ENCODE measurements at places on chromosomes 1 and 21.
A peak's percentile ranks its signal among the peaks of the same experiment; 100 is the strongest.

- DNase-seq: peak; percentile 82
Measured at GRCh38 chr21:43609501-43610340, 49.6 kb downstream of the HSF2BP start.

- DNase-seq: peak; percentile 51
Measured at GRCh38 chr1:179025975-179026812, 500 bp downstream of the FAM20B start.

- DNase-seq: no peak
Measured at GRCh38 chr1:225207791-225208190, 220.0 kb downstream of the LBR start.

GRCh38 chr1:89725011-89725370 is 92.1 kb downstream of the LRRC8C start:
- peak; percentile 83 for DNase-seq

DNA sequence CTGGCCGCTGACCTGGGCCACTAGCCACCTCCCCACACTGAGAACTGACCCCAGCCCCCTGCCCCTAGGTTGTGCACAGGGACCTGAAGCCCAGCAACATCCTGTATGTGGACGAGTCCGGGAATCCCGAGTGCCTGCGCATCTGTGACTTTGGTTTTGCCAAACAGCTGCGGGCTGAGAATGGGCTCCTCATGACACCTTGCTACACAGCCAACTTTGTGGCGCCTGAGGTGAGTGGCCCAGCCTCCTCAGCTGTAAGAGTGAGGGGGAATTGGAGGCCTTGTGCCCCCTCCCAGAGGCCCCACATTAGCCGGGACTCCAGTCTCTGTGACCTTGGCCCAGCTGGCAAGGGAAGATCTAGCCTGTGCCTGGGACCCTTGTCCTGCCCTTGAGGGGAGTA is 41.8 kb downstream of the RPS6KA1 start:
- no peak for DNase-seq

DNA sequence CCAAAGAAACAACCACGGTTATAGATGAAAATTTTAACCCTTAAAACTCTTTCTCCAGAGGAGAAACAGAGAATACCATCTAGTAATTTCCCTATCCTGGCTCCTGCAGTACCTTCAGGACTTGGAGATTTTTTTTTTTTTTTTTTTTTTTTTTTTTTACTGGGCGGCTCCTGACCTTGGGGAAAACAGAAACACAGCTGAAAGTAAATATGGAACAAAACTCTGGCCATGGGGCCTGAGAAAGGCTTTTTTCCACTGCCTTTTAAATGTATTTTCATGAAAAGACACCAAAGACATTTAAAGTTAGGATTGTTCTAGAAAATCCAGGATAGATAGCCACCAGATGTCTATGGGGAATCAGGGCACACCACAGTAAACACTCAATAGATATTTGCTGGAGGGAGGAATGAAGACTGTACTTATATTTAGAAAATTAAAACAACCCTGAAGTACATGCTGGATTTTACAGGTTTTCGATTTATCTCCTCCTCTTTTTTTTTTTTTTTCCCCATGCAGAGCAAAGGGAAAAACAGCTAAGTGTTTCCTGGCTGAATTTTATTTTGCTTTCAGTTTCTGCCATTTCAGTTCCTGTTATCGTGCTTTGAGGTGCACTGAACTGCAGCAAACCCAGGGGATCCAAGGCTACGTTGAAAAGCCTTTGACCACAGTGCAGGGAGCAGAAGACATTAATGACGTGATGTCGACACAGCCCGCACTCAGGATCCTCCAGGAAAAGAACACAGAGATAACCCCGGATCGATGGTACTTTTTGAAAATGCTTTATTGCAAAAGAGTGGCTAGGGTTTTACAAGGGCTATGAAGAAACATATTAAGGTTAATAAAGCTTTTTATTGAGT is 35.7 kb upstream of the CNN3 start:
- peak; percentile 18 for DNase-seq

- no peak for DNase-seq
Measured at GRCh38 chr1:58304346-58304975, 242.1 kb downstream of the OMA1 start.

GRCh38 chr21:41857771-41858300 is 21.3 kb downstream of the PRDM15 start:
- no peak for DNase-seq

GRCh38 chr1:150176593-150176992 is 26.9 kb downstream of the PLEKHO1 start:
- DNase-seq: no peak

GRCh38 chr1:246048693-246049092 is 458.4 kb downstream of the SMYD3 start:
- no peak for DNase-seq

GRCh38 chr1:67572594-67573221 is 112.3 kb upstream of the GADD45A start:
- peak; percentile 42 for DNase-seq

DNA sequence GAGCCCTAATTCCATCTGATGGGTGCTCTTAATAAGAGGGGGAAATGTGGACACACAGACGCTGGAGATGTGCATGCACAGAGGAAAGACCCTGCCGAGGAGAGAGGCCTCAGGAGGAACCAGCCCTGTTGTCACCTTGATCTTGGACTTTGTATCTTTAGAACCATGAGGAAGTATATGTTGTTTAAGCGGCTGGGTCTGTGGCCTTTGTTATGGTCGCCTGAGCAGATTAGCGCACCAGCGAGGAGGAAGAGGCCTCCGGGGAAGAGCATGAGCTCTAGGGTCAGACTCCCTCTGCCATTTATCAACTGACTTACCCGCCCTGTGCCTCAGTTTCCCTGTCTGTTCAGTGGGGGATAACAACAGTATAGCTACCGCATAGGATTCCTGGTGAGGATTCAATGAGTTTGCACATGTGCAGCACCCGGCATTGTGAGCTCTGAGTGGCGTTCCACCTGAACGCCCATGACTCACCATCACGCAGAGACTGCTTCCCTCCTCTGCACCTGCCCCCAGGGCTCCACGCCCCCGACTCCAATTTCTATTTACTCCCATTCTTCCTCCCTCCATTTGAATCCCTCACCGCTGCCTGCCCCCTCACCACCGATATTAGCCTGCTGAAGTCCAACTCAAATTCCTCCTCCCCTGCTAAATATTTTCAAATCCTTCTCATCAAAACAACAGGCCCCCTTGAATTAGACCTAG is 67.2 kb downstream of the ATP5PO start:
- DNase-seq: no peak

- no peak for DNase-seq
Measured at GRCh38 chr1:185656663-185657062, 77.5 kb upstream of the HMCN1 start.

GRCh38 chr1:215001419-215002021 is 81.0 kb upstream of the KCNK2 start:
- DNase-seq: no peak

DNA sequence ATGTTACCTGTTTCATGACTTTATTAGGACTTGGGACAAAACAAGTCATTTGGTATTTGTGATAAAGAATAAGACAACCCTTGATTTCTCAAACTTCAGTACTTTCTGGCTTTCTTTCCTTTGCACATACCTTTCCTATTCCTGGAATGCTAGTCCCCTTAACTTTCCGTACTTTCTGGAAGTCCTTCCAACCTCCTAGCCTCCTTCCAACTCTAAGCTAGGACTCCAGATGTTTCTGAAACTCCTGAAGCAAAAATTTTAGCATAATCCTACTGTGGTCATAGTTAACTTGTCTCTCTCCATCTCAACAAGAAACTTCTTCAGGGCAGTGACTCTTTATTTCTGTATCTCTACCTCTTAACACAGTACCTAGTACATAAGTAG is 19.8 kb upstream of the C1orf105 start:
- DNase-seq: no peak

GRCh38 chr1:100530880-100531487 is 7.0 kb upstream of the GPR88 start:
- DNase-seq: peak; percentile 92

DNA sequence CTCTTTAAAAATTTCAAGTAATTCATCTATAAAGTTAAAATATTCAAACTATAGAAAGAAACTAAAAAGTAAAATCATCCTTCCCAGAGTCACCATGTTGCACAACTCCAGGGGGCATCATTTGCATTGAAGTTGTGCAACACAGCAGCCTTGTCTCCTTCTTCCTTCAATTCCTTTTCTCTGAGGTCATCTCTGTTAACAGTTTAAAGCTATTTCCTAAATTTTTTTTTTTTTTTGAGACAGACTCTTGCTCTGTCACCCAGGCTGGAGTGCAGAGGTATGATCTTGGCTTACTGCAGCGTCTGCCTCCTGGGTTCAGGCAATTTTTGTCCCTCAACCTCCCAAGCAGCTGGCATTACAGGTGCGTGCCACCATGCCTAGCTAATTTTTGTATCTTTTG is 7.1 kb downstream of the RHBG start:
- peak; percentile 9 for DNase-seq

DNA sequence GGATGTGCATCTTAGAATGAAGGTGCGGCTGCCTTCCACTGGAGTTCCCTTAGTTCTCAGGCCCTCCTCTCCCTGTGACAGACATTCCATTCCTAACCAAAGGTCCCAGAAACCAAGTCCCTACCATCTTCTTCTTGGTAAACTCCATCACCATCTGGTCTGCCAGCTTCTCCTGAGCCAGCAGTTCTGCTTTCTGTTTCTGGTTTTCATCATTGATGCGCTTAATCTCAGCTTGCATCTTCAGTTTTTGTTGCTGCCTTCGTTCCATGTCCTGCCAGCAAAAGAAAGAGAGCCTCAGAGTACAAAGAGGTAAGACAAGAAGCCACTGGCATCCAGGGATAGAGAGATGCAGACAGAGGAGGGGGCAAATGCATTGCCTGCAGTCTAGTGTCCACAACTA is 18.0 kb upstream of the VSIG8 start:
- DNase-seq: peak; percentile 15

DNA sequence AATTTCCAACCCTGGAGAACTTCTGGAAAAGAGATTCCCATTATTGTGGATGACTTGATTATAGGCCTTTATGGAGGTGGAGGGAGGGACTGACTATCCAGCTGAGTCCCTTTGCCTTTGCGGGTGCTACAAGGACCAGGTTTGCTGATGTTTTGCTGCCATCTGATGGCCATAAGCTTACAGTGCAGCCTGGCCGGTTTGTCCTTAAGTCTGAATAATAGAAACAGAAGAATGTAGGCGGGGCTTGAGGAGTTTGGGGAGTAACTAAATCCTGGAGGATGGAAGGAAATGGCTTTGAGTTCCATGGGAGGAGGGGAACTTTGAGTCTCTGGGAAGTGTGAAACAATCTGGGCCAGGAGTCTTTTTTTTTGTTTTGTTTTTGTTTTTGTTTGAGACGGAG is 55.7 kb upstream of the CD1D start:
- peak; percentile 87 for DNase-seq

DNA sequence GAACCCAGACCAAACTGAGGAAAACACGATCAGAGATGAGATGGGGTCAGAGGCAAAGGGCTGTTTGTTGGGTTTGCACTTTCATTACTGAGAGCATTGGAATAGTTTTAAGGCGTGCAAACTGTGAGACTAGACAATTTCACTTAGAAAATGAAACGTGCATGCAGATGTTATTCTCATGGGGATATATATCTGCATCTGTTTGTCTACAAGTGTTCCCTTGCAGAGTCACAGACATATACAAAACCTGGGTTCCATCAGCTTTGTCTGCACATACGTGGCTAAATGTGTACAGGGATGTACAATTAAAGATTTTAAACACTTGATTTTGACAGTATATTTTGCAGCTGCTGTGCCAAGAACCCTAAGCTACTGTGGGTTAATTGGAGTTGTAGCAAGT is 355.4 kb downstream of the KIF26B start:
- no peak for DNase-seq

GRCh38 chr1:30084909-30085571 is 638.3 kb downstream of the MATN1 start:
- DNase-seq: no peak

GRCh38 chr1:147080671-147081394 is 91.4 kb downstream of the PRKAB2 start:
- DNase-seq: no peak

DNA sequence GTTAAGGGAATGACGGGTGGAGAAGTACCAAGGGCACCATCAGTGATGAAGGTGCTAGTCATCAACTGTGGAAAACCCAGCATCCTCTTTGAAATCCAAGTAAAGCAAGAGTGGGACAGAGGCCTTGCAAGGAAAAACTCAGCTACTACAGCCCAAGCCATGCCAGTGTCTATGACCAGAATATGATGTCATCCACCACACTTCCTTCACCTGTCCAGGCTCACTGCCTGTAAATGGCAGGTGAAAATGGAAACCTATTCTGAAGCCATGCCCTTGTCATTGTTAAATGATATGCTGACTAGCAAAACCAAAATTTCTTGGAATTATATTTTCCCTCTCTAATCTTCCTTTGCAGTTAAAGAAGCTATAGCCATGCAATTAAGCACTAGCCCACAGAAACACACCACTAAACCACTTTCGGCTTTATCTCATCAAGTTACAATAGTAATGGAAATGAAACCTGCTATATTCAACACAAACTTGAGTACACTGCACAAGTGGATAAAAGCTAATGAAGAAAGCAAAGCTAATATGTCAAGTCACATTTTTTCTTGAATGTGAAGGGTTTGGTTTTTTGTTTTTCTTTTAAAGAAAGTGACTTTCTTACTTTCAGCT is 96.3 kb upstream of the RALGPS2 start:
- DNase-seq: no peak

- peak; percentile 56 for DNase-seq
Measured at GRCh38 chr1:47432071-47433036, 5.5 kb upstream of the FOXD2 start.

GRCh38 chr1:11600836-11601235 is 53.4 kb downstream of the FBXO2 start:
- no peak for DNase-seq

- no peak for DNase-seq
Measured at GRCh38 chr1:78673120-78673519, 23.5 kb downstream of the IFI44 start.

- peak; percentile 16 for DNase-seq
Measured at GRCh38 chr1:54302951-54303843, 103.0 kb downstream of the SSBP3 start.

- DNase-seq: peak; percentile 45
Measured at GRCh38 chr1:75791022-75791421, 5.0 kb downstream of the RABGGTB start.

DNA sequence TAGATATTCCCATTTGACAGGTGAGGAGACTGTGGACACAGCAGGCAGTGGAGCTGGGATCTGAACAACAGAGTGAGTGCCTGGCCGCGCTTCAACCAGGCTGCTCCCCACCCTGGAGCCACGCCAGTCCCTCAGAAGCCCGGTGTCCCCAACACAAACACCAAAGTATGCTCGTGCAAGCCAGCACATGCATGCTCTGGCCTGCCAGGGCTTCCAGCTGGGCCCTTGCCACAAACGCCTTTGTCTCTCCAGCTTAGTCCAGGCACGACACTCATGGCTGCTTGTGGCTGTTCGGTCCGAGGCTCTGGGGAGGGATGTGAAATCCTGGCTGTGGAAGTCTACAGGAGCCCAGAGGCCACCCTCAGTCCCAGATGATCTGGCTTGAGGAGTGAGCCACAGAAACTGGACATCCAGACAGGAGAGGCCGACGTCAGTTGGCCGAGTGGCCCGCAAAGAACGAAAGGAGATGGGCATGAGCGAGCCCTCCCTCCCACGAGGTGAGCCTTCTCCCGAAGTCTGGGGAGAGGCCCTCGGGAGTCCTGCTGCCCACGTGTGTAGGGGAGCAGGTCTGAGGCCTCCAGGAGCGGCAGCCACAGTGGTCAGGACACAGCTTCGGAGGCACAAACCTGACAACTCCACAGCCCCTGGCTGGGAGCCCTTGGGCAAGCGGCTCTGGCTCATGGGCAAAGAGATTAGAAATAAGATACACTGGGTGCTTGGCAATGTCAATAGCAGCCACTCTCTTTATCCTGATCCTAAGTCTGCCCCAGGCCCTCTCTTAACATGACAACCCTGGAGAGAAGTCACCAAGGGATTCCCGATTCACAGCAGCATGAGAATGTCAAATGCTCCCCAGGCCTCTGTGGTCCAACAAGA is 117.1 kb upstream of the IFFO2 start:
- DNase-seq: no peak

- DNase-seq: peak; percentile 44
Measured at GRCh38 chr1:1200876-1201810, 5.2 kb downstream of the TNFRSF18 start.

Measured in fibroblast of lung (primary cell).